Progenitor cell of endocrine pancreas (in vitro differentiated cells): ENCODE measurements at places on chromosomes 11 and 22.

GRCh38 chr11:94574193-94574961 lies 7.2 kb downstream of the PIWIL4 start:
- no peak for DNase-seq
- no peaks in the 10 kb centered on the region for H3K4me1 ChIP-seq
- no peaks in the 10 kb centered on the region for H3K36me3 ChIP-seq
- H3K27me3 ChIP-seq = peaks cover 5% of the 10 kb centered on the region
- no peak overlapping the region for H3K4me3 ChIP-seq

GRCh38 chr11:14422052-14422813 lies 63.2 kb upstream of the RRAS2 start:
- DNase-seq = peak; percentile 12
- no peak overlapping the region for H3K4me3 ChIP-seq
- peaks cover 5% of the 10 kb centered on the region for H3K27me3 ChIP-seq
- H3K4me1 ChIP-seq = no peaks in the 10 kb centered on the region
- no peaks in the 10 kb centered on the region for H3K36me3 ChIP-seq

DNA sequence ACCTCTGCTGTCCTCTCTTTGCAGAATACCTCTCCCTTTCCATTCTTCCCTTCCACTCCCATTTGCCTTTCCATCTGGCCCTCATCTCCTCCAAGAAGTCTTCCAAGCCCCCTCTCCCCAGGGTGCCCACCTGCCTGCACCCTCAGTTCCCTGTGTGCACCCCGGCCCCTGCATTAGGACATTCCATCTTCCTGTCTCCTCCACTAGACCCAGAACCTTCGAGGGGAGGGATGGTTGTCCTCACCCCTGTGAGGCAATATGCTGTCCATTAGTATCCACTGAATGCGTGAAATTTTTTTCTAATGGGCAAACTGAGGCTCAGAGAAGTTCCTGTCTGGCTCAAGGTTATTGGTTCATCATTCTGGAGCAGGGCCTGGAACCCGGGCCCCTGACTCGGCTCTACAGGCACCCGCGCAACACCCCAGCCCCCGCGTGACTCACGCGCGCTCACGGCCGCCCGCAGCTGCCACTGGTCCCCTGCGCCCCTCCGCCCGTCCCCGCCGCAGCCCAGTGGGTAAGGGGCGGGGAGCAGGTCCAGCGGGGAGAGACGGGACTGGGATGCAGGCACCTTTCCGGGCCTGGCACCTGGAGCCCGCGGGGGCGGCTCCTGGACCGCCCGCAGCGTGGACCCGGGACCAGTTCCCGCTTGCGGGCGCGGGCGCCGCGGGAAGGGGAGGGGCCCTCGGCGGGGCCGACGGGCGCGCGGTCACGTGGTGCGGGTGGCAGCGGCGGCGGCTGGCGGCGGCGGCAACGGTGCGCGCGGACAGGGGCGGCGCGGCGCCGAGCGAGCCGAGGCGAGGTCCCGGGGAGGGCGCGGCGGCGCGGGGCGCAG lies 7.0 kb downstream of the SEPTIN3 start:
- peak; percentile 42 for DNase-seq
- H3K27me3 ChIP-seq = peaks cover 37% of the 10 kb centered on the region
- H3K27ac ChIP-seq = peak overlapping the region; percentile 35
- H3K36me3 ChIP-seq = no peaks in the 10 kb centered on the region
- H3K4me1 ChIP-seq = peaks cover 12% of the 10 kb centered on the region

DNA sequence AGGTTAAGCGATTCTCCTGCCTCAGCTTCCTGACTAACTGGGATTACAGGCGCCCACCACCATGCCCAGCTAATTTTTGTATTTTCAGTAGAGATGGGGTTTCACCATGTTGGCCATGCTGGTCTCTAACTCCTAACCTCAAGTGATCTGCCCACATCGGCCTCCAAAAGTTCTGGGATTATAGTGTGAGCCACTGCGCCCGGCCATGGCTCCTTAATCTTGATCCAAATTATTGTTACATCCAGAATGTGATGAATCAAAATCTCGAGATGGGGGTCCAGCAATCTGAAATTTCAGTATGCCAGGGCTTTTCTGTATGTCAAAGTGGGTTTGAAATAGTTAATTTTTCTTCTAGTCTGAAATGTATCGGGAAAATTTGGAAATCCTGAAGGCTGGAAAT lies 3.7 kb downstream of the RPL27A start:
- no peak overlapping the region for H3K4me3 ChIP-seq
- no peak for DNase-seq
- H3K27me3 ChIP-seq = no peaks in the 10 kb centered on the region
- H3K27ac ChIP-seq = no peak overlapping the region
- H3K36me3 ChIP-seq = peaks cover 33% of the 10 kb centered on the region

DNA sequence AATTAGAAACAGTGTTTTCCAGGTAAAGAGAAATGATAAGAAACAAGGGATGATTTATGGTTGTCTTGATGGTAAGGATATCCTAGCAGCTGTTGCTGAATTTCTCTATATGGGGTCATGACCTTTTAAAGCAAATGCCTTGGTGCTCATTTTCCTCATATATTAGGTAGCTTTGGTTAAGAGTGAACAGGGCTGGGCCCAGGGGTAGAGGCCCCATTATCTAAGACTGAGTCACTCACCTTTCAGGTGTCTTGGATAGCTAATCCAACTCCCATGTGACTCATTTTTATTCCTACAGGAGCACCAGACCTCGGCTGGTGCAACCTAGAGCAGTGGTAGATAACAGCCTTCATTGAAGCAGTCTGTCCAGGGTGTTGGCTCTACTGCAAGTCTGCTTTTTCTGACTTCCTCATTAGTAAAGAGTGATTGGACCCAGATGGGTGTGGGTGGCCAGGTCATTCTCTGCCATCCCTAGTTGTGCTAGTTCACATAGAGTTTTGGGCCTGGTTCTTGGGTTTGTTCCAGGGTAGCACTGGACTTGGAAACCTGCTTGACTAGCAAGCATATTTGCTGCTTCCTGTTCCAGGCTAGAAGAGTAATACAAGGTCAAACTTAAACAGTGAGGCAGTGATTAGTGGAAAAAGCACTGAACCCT lies 37.4 kb downstream of the CTNND1 start:
- no peak for DNase-seq
- peaks cover 26% of the 10 kb centered on the region for H3K4me1 ChIP-seq
- H3K27me3 ChIP-seq = no peaks in the 10 kb centered on the region
- no peak overlapping the region for H3K4me3 ChIP-seq

DNA sequence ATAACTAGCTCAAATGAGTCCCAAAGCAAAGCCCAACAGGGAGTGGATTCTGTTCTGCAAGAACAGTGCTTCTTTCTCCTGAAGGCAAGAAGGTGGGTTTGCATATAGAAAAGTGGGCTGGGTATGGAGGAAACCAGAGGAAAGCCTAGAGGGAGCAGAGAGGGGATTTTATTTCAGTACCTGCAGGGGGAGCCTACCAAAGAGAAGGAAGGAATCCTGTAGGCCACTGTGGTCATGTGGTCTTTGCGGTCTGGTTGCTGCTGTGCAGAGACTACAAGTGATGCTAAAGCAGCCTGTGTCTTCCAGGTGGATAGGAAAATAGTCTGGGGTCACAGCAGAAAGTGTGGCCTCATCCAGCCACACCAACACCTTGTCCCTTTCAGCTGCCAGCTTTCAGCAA lies 33.2 kb upstream of the ZBTB16 start:
- no peaks in the 10 kb centered on the region for H3K36me3 ChIP-seq
- no peaks in the 10 kb centered on the region for H3K4me1 ChIP-seq
- H3K27ac ChIP-seq = no peak overlapping the region
- no peak for DNase-seq
- H3K4me3 ChIP-seq = no peak overlapping the region
- H3K27me3 ChIP-seq = peaks cover 43% of the 10 kb centered on the region

DNA sequence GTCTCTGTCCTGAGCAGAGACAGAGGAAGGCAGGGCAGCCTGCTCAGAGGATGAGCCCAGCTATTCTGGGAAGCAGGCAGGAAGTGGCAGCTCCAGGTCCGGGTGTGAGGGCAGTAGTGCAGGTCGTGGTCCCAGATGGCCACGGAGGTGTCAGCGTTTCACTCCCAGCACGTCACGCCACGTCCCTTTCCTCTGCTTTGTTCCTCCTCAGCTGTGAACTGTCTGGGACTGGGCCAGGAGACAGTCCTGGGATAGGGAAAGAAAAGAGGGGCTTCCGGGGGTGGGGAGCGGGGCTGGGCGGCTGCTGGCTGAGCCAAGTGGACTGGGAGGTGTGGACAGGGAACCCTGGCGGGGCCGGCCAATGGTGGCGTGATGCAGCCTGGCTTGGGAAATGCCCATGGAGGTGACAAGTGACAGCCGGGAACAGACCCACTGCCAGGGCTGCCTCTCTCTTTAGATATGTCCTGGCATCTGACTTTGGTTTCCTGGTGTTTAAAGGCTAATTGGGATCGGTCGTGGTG lies 64.7 kb downstream of the KCNQ1 start:
- no peak overlapping the region for H3K27ac ChIP-seq
- DNase-seq = no peak
- H3K36me3 ChIP-seq = no peaks in the 10 kb centered on the region
- H3K27me3 ChIP-seq = peaks cover 44% of the 10 kb centered on the region
- no peak overlapping the region for H3K4me3 ChIP-seq

DNA sequence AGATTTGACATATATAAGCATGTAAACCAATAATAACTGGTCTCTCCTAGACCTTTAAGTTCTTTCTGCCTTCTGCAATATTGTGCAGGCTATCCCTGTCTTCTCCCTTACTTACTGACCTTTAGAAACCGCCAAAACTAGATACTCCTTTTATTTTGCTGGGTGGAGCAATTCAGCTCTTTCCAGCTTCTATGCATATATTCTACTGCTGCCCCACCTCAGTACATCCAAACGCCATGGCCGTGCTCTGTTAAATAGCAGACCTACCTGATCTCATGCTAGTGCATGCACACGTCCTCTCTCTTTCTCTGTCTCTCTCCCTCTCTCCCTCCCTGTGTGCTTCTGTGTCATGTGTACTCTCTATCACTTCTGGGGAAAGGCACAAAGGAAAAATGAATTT lies 76.7 kb upstream of the CAPRIN1 start:
- no peak overlapping the region for H3K27ac ChIP-seq
- H3K36me3 ChIP-seq = no peaks in the 10 kb centered on the region
- no peak overlapping the region for H3K4me3 ChIP-seq
- peaks cover 18% of the 10 kb centered on the region for H3K27me3 ChIP-seq

GRCh38 chr11:45830596-45830995 lies 16.7 kb upstream of the CRY2 start:
- peaks cover 16% of the 10 kb centered on the region for H3K27me3 ChIP-seq
- H3K4me1 ChIP-seq = peaks cover 9% of the 10 kb centered on the region

GRCh38 chr11:68446046-68446725 lies 14.4 kb upstream of the PPP6R3 start:
- H3K27ac ChIP-seq = no peak overlapping the region
- H3K4me3 ChIP-seq = no peak overlapping the region
- no peak for DNase-seq
- peaks cover 23% of the 10 kb centered on the region for H3K36me3 ChIP-seq
- H3K27me3 ChIP-seq = no peaks in the 10 kb centered on the region

DNA sequence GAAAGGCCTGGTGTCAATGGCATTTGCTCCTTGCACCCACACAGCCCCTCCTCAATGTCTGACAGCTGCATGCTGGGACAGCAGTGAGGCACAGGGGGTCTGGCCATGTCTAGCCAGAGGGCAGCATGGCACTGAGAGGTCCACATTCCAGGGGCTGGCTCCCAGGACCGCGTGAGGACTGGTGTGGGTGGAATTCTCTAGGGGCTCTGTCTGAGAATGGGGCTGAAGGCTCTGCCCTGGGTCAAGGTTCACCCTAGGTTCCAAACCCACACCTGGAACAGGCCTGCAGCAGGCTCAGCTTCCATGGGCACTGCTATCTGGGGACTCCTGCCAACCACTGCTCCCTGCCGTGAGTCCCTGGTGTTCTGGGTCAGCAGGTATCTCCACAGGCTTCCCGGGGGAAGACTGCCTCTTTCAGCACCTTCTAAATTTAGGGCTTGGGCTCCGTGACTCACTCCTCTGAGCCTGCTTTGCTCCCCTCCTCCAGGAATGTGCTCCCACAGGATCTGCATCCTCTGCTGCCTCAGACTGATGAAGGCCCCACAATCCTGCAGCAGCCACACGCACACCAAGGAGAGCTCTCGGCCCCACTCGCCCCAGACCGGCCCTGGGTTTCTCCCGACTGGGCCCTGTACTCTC lies 4.2 kb downstream of the STARD10 start:
- H3K36me3 ChIP-seq = no peaks in the 10 kb centered on the region
- peaks cover 37% of the 10 kb centered on the region for H3K4me1 ChIP-seq
- no peak overlapping the region for H3K27ac ChIP-seq
- DNase-seq = no peak
- H3K4me3 ChIP-seq = no peak overlapping the region

DNA sequence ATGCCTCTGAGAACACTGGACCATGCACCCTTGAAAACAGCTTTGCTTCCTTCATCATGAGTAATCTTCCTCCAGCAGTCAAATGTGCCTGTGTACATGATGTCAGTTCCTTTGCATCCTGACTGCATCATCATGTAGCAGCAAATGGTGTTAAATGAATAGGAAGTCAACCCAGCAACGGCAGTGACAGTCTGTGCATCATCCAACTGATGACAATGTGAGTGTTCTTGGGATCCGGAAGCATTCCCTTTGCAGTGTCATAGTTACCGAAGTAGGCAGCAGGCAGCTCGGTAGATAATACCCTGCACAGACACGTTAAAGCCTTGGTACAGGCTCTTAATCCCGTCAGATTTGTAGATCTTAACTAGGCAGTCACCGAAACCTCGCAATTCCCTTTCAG lies 2.5 kb downstream of the WBP2NL start:
- H3K27me3 ChIP-seq = peaks cover 19% of the 10 kb centered on the region
- H3K4me3 ChIP-seq = no peak overlapping the region
- no peak for DNase-seq

DNA sequence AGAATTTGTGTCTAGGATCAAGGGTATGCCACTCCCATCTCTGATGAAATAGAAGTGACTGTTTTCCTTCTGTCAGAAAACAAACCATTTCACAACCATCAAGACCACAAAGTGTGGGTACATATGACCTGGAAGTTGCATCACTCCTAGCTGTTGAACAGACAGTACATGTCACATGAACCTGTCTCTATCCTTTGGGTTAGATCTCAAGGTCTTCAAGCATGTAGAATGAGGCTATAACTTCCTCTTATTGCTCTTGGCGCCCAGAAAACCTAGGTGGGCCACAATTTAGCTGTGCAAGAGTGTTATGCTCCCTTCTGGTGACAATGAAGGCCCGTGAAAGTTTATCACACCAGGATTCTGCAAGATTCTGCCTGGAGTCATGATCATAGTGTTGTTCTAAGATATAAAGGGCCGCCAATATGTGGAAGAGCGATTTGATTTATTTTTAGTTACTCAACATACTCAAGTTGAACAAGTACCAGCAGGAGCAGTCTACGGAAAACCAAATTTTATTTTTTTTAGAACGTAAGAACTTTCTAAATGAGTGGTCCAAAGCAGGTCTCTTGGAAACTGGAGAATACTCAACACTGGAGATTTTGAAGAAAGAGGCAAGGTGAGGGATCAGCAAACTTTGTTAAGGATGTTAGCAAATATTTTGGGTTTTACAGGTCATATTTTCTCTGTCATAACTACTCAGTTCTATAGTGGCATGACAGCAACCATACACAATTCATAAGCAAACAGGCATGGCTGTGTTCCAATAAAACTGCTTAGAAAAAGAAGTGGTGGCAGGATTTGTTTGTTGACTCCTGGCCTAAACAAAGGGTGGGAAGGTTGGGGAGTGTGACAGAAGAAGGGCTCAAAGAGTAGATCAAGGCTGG lies 101.8 kb downstream of the USP35 start:
- no peak overlapping the region for H3K4me3 ChIP-seq
- peaks cover 18% of the 10 kb centered on the region for H3K36me3 ChIP-seq

GRCh38 chr11:106249617-106250239 lies 172.3 kb downstream of the AASDHPPT start:
- H3K27ac ChIP-seq = no peak overlapping the region
- H3K4me3 ChIP-seq = no peak overlapping the region
- H3K4me1 ChIP-seq = peaks cover 11% of the 10 kb centered on the region

- H3K27ac ChIP-seq = no peak overlapping the region
- no peaks in the 10 kb centered on the region for H3K4me1 ChIP-seq
- no peak for DNase-seq
- no peaks in the 10 kb centered on the region for H3K36me3 ChIP-seq
These were observed 325.7 kb upstream of the C11orf87 start for GRCh38 chr11:109096266-109096665.
